Stimulated activated naive CD8-positive, alpha-beta T cell treated with anti-CD3 and anti-CD28 coated beads, Interleukin-15, amount 100 ng/mL, for 72 hours (primary cell): ENCODE measurements at places on chromosomes 16 and 17.

DNA sequence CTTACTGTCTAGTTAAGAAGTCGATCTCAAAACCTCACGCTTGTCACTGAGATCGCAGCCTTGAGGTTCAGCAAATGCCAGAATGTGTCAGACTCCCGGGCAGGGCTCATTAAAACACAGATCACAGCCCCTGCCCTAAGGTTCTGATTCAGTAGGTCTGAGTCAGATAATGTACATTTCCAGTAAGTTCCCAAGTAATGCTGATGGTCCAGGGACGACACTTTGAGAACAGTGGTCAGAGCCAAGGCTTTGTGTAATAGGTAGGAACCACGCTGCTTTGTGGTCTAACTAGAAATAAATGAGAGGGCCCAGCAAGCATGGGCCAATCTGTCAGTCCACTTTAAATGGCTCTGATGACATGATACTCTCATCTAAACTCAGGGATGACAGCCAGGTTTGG lies 228.6 kb downstream of the ZFHX3 start:
- no peak for DNase-seq

GRCh38 chr16:55056585-55057401 lies 126.1 kb downstream of the IRX5 start:
- no peak for DNase-seq

- DNase-seq = no peak
Measured at GRCh38 chr16:73390936-73391335, 343.0 kb upstream of the ZFHX3 start.

GRCh38 chr17:2423271-2423670 lies 22.4 kb upstream of the MNT start:
- no peak for DNase-seq

DNA sequence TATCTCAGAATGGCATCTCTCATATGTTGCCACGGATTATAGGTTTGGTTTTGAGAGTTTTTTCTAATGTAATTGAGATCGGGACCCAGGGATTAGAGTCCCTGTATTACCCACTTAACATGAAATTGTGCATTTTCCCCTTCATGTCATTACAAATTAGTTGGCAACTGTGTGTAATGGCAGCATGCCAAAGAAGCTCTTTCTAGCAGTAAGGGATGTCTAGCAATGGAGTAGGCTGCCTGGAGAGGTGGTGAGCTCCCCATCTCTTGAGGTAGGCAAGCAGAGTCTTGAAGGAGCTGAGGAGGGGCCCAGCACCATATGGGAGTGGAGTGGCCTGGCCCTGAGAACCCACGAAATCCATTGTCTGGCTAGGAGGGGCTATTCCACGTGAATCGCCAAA lies 10.0 kb upstream of the KATNB1 start:
- no peak for DNase-seq

DNA sequence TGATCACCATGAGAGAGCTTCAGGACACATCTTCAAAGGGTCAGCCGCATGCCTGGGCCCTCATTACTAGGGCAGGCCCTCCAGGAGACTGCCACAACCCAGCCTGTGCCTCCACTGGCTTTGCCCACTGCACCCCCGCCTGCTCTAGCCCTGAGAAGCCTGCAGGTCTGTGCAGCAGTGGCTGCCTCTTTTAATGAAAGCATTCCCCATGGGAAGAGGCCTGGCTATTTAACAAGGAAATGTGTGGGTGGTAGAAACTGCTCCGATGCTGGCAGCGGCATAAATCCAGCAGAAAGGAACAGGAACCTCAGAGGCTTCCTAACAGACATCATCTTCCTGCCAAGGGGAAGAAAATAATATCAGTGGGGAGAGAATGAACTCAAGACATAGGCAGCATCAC lies 375 bp upstream of the KRT32 start:
- DNase-seq = no peak

- no peak for DNase-seq
Measured at GRCh38 chr16:88525663-88525990, 44.6 kb upstream of the ZC3H18 start.

GRCh38 chr17:44820631-44821212 lies 9.4 kb downstream of the GJC1 start:
- no peak for DNase-seq
